ENCODE measurements at places on chromosomes 7 and 10. TPM values are rescaled to one million over a fixed set of nuclear protein-coding genes. Genes with fewer than 3 reads are reported as not detected.

GRCh38 chr7:108158776-108159175 lies 28.6 kb upstream of the LAMB4 start:
- peak; percentile 49 for DNase-seq

DNA sequence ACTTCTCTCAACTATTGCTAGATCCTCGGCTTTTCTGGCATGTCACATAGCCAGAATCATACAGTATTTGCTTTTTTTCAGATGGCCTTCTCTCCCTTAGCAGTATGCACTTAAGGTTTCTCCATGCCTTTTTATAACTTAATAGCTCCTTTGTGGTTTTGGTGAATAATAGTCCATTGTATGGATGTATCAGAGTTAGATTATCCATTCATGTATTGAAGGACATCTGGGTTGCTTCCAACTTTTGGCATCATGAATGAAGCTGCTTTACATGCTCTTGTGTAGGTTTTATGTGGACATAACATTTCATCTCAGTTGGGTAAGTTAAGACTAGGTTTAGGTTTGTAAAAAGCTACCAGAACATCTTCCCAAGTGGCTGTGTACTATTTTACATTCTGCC lies 4.6 kb downstream of the ATP5F1C start:
- no peak for DNase-seq

DNA sequence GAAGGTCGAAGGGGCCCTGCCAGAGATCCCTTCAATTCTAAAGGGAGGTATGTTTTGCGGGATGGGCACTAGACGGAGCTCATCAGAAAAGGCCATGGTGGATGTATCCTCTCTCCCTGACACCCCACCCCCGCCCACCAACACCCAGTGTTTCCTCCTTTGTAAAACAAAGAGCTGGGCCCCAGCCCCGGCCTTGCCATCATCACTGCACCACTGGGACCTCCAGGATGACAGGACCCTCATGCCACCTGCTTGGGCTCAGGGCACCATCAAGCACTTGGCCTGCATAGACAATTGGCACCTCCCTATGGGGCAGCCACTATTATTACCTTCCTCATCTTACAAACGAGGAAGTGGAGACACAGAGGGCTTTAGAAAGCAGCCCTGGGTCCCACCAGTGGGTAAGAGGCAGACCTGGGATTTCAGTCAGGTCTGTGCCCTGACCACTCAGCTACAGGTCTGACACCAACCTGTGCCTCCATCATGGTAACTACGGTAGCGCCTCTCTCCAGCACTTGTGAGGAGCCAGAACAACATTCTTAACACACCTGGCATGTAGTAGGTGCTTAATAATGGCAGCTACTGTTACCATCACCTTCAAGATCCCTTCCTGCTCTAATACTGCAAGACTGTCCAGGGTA lies 2.0 kb downstream of the CALML3 start:
- no peak for DNase-seq

GRCh38 chr10:32121648-32122047 lies 65.4 kb upstream of the KIF5B start:
- no peak for DNase-seq

- no peak for DNase-seq
Observed at GRCh38 chr10:80536361-80536835, 1.3 kb upstream of the SH2D4B start.

DNA sequence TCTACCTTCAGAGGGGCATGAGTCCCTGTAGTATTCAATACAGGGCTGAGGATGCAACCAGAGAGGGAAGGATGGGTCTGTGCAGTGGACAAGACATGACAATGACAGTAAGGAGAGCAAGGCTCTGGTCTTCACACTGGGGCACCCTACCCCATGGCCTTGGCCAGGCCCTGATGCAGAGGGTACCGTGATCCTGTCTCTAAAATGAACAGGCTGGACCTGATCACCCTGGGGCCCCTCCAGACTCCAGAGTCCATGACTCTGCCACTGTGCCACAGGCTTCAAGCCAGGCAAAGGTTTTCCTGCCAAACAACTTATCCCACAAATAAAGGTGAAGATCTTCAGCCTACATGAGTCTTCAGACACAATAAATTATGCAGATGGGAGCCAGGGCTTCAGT lies 4.9 kb downstream of the MAT1A start:
- no peak for DNase-seq

DNA sequence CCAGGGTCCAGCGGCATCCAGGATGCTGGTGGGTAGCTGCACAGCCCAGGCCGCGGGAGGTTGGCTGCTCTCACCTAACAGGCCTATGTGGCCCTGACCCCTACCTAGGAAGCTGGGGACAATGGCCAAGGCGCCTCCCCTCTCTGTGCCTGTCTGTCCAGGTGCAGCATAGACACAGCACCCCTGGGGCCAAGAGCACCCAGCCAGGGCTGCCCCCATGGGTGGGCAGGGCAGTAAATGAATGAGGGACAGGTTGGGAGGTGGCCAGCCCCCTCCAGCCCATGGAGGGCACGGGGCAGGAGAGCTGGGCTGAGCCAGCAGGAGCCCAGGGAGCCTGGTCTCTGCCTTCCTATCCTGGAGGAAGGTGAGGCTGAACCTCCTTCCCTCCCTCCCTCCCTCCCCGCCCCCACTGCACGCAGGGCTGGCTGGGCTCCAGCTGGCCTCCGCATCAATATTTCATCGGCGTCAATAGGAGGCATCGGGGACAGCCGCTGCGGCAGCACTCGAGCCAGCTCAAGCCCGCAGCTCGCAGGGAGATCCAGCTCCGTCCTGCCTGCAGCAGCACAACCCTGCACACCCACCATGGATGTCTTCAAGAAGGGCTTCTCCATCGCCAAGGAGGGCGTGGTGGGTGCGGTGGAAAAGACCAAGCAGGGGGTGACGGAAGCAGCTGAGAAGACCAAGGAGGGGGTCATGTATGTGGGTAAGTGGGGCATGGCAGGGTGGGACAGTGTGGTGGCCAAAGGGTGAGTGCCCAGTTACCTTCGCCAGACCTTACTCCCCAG lies at the start of gene SNCG:
TSS of gene SNCG (plus strand) at position 484 of the 785 bp plus-strand sequence. CDS start at position 583, 99 bp downstream.
- peak; percentile 71 for DNase-seq

DNA sequence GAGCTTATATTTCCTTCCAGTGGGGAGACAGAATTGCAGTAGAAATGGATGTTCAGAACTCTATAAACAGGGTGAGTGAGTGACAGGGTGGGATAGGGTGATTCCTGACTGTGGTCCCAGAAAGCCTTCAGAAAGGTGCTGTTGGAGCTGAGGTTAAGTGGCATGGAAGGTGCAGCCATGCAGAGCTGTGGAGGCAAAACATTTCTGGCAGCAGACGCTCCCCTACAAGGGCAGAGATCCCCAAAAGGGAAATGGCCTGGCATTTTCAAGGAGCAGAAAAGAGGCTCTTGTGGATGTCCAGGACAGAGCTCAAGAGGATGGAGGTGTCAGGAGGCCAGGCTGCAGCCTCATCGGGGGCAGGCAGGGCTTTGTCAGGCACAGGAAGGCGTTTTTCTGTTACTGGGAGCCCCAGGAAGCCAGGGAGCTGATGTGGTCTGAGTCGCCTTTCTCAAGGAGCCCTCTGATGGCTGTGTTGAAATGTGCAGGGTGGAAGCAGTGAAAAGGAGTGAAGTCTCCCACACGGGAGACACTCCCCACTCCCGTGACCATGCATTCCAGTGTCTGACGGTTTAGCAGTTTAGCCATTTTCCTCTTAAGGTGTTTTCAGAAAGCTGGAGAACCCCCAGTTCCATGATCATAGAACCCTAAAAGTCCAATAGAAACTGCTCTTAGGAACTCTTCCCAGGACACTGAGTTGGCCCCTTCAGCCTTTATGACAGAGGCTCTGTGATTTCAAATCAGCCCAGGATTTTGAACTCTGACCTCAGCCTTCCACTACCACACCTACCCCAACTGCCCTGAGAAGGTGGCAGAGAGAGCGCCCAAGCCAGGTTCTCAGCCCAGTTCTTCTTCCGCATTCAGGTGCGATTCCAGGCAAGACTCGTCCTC lies 96.2 kb downstream of the C10orf105 start:
- DNase-seq: no peak

DNA sequence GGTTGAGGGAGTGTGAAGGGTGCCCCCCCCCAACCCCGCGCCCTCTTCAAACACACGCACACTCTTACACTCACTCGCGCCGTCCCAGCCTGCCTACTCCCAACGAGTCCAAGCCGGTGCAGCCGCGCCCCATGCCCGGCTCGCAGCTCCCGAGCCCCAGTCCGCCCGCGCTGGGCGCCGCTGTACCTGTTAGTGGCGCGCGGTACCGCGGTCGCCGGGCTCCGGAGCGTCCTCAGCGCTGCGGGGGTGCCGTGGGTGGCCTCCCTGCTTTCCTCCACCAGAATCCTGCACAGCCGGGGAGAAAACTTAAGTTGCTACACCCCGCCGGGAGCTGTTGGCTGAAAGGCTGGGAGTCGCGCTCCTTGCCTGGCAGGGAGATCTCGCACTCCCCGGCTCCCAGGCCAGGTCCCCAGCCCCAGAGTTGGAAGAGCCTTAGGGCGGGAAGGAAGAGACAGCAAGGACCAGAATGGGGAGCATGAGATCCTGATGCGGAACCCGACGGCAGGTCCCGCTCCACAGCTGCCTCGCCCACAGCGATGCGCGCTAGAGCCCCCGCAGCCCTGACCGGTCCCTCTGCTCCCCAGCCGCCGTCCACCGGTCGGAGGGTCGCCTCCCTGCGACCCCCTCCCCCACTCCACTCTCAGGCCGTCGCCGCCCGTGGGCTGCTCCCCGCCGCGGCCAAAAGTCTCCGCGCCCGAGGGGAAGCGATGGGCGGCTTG lies 863 bp downstream of the ST8SIA6 start:
- DNase-seq: peak; percentile 70

DNA sequence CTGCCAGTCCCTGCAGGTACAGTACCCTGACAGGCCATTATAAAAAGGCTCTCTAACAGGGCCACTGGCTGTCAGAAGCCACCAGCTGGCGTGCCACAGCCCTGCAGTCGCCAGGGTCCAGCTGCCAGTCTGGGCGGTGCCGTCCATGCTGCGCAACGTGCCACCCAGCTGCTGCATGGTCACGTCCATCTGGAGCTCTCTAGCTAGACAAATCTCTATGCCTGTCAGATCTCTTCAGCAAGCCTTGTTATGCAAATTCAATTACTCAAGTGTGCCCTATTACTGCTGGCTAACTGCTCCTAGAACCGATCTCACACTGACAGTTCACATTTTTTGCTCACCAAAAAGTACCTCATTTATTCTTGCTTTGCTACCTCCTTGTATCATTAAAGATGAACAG lies 75.9 kb downstream of the HIBADH start:
- DNase-seq: no peak

GRCh38 chr7:98643236-98643985 lies 26.3 kb downstream of the NPTX2 start:
- DNase-seq: no peak

DNA sequence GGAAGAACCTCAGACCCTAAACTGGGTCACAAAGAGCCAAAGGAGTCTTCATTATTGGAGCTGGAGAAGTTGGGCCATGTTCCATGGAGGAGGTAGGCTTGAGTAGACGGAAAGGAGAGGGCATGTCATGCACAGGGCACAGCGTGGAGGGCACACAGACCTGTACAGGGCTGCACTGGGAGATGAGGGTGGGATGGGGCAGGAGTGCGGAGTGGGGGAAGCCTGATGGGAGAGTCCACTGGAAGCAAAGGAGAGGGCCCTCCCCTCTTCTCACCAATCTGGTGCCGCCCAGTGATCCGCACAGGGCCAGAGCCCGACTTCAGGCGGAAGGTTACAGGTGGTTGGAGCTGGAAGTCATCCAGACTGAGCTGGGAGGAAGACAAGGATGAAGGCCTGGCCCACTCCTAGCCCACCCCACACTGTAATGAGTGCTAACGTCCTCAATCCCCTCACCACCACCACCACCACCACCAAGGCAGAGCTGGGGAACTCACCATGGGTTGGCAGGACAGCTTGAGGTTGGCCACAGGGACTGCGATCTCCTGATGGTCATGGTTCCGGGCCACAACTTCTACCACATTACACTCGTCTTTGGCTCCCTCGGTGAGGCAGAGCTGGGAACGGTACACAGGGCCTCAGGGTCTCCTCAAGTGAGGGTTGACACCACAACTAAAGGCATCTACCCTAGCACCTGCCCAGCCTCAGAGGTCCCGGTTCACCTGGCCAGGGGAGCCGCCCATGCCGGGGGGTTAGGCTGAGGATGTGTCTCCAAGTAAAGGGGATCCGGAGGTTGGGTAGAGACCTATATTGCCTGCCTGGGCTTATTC lies 1.0 kb downstream of the NPM3 start:
- peak; percentile 4 for DNase-seq

- no peak for DNase-seq
Observed at GRCh38 chr10:128215733-128216132, 89.5 kb upstream of the MKI67 start.

- DNase-seq: no peak
Observed at GRCh38 chr7:81470724-81471379, 299.0 kb downstream of the HGF start.

The STAM gene
- 55.5 TPM for total RNA-seq

The ASAH2 gene
- 7.4 TPM for total RNA-seq

The CPA1 gene
- total RNA-seq: not detected

All from MCF 10A (cell line).